ENCODE measurements at places on chromosomes 6 and 20.

DNA sequence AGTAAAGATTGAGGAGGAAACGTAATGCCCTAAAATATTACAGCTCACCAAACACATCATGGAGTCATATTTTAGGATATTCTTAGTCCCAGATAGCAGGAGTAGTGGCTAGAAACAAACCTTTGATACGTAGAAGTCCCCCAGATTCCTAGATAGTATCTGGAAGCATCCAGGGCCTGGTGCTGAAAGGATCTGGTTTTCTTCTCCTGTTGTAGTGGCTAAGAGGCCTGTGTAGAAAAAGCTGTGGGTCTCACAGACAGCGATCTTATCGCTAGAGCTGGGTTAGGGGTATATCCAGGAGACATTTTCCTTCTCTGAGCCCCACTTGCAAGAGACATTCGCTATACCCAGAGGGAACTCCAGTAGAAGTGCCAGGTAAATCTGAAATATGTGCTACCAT, 139.9 kb downstream of the KCNQ5 start:
- no peak for DNase-seq

- DNase-seq = no peak
These were observed 93.7 kb upstream of the SCGN start for GRCh38 chr6:25558155-25558817.

DNA sequence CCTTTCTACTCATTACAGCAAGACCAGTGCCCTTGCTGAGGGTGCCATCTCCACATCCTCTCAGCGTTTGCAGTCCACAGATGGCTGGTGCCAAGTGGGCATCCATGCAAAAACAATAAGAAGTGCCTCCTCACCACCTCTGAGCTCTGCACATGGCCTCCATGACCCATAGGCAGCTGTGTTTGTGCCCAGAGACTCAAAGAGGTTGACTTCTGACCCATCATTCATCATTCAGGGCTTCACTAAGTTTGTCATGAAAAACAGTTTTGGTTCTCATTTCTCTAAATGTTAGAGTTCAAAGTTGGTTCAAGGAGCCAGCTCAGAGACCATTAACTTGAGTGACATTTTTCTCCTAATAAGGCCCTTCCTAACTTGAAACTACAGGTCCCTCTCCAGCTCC, 512.6 kb upstream of the MAP3K7 start:
- no peak for DNase-seq

DNA sequence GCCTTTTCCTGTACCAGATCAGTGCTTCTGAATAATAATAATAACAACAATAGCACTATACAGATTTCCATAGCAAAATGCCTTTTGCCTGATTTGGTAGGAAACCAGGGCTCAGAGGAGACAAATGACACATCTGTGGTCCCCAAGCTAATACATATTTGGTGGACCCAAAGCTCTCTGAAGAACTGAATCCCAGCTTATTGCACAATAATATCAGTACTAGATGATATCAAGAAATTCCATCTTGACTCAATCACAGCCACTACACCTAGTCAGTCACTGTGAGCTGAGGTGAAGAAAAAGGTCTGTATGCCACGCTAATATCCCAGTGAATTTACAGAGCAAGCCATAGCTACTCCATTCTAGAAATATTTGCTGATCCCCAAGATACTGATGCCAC, 270.6 kb upstream of the RIN2 start:
- DNase-seq = no peak

- DNase-seq = no peak
These were observed 3.7 kb upstream of the CMTR1 start for GRCh38 chr6:37429352-37429750.

- no peak for DNase-seq
These were observed 92.6 kb upstream of the AGPAT4 start for GRCh38 chr6:161366301-161366923.

DNA sequence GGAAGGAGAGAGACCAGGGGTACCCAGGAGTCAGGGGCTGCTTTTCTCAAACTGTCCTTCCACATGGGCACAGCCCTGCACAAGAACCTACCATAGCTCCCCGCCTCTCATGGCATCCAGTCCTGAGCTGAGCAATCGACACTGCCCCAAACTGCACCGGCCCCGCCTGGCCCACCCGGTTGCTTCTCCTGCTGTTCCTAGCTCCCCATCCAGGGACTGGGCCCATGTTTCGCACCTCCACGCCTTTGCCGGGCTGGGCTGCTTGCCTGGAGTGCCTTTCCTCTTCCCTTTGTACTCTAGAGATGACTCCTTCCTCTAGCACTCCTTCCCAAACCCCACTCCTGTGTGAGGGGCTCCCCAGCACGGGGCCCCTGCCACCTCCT, 123.0 kb downstream of the GRM4 start:
- no peak for DNase-seq

GRCh38 chr6:69816569-69816968, 19.8 kb upstream of the LMBRD1 start:
- peak; percentile 43 for DNase-seq

DNA sequence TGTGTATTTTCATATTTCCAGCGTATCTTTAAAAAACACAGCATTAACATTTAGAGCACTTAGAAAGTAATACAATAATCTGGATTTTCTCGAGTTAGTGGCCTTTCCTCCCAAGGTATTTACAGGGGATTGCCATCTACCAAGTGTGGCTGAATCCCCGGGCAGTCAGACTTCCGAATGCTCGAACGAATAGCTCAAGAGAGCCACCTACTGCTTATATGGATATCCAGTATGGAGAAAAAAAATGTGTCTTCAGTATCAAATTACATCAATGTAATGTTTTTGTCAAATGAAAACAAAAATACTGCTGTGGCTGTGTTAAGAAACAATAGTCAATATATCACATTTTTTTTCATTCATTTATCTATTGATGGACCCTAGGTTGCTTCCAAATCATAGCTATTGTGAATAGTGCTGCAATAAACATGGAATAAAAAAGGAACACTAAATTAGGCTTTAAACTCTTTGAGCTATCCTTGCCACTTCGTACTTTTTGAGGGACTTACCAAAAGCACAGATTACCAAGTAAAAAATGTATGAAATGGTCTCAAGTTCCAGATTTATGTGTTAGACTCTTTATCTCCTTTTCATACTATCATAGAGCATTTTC, 654.5 kb upstream of the PTCHD4 start:
- peak; percentile 89 for DNase-seq

DNA sequence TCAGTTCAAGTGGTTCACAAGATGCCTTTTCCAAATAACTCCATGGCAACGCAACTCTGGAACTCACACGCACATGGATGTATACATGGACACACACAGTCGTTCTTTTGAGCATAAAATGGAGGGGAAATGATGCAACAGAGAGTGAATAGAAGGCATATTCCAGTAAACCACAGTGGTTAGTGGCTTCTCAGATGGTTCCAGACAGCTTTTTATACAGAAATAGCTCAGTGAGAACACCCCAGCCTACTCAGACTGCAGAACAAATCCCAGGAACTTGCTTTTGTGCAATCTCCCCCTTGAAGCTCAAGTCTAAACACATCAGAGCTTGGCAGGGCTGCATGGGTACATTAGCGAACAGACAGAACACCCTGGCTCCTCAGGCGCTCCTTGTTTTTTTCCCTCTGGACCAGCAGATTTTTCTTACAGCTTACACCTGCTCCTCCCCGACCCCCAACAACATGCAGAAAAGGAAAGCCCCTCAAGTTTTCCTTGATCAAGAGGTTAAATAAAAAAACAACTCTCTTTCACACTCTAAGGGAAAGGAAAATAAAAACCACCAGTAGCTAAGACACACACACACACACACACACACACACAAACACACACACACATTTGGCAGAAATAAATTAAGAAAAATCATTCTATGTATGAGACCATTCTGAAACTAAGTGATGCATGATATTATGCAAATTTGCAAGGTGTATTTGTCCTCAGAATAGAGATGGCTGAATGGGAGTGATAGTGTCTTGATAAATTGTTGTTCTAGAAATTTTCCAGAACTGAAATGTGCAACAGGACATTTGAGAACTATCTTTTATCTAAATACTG, 51.2 kb upstream of the RANBP9 start:
- no peak for DNase-seq

DNA sequence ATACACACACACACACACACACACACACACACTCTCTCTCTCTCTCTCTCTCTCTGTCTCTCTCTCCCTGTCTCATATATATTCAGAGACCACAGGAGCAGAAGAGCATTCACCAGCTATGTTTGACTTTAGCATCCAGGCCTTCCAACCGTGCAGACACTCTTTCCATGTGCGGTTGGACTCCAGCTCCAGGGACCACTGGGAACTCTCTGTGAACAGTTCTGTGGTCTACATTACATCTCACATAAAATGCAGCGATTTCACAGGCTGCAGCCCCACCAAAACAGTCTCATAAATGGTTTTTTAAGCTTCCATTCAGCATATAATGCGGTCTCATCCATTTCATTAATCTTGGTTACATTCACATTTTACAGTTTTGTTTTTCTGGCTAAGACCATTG, 508.4 kb upstream of the SULF2 start:
- no peak for DNase-seq

- DNase-seq = no peak
These were observed 107.2 kb downstream of the TULP4 start for GRCh38 chr6:158419339-158419909.

DNA sequence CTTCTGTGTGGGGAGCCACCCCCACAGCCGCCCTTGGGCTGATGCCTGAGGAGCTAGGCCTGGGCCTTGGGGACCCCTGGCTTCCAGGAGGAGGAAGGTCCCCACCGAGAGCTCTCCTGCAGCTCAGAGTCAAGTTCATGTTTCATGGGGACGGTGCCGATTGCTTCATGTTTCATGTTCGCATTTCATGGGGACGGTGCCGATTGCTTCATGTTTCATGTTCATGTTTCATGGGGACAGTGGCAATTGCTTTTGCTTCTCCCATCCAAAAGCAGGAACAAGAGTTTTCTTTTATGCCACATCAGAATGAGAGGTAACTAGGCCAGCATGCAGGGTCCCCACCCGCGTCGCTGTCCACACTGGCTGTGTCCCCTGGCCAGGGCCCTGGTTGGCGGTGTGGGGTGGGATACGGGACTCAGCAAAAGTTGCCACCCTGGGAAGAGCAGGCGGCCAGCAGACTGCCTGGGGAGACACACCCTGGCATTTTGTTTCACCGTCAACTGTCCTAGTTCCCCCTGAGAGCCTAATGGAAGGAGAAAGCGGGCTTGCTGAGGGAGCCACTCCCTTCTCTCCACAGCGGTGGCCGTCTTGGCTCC, 46.0 kb downstream of the DACT2 start:
- DNase-seq = no peak

GRCh38 chr6:74870403-74870802, 335.4 kb downstream of the COL12A1 start:
- no peak for DNase-seq

GRCh38 chr20:15887387-15887786, 685.9 kb downstream of the KIF16B start:
- no peak for DNase-seq

GRCh38 chr20:59439243-59439642, 138.8 kb downstream of the EDN3 start:
- DNase-seq = no peak

- DNase-seq = no peak
These were observed 21.4 kb downstream of the JARID2 start for GRCh38 chr6:15267221-15267620.

DNA sequence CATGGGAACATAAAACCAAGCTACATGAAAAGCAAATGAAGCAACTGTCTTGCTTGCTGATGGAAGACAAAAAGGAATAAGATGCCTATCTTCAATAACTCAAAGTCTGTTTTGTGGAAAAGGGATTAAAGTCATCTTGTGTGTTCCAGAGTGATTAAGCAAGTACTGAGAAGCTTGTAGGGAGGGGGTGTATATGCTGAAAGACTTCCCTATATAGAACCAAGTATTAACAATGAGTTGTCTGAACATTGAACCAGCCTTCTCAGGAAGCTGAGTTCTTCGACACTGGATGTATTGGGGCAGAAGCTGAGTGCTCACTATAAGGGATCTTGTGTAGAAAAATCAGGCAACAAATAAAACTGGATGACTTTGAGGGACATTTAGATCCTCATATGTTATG, 451.8 kb downstream of the CD83 start:
- no peak for DNase-seq

DNA sequence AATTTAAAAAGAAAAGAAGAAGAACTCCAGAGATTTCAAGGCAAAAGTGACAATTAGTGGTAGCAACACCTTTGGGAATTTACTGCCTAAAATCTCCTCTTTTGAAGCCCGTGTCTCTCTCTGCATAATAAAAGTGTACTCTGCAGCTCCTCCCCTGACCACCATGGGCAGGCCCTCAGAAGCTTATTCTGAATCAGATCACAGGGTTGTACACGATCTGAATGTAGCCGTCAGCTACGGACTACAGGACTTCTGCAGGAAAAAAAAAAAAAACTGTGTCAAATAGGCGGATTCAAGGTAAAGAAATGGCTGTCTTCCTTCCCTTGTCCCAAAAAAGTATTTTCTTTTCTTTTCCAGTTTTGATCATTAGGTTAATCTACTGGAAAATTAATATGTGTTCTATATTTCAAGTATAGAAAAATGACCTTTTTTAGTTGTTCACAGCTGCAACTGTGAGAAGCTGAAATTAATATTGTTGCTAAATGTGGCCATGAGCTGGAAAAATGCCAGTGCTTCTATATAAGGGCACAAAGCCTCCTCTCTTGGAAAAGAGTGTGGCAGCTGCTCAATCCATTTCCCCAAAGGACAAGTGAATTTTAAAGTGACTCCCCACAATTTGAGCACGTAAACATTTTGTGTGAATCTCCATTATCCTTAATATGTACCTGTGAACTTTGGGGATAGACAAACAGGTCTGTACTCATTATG, 397.4 kb downstream of the C6orf118 start:
- DNase-seq = peak; percentile 12

DNA sequence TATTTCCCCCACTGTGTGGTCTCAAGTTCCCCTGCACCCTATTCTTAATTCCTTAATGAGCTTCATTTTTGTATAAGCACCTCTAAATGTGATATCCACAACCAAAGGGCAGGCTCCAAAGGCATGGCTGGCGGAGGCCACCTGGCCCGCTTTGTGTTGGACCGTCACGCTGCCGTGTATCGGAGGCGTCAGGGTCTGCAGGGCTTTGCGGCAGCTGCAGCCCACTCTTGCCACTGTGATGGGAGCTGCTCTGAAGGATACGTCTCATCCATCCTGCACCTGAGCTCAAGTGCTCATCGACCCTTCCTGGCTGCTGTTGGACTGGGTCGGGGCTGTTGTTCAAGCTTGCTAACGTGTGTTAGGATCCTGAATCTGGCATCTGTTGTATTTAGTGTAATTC, 177.6 kb downstream of the ARID1B start:
- no peak for DNase-seq

DNA sequence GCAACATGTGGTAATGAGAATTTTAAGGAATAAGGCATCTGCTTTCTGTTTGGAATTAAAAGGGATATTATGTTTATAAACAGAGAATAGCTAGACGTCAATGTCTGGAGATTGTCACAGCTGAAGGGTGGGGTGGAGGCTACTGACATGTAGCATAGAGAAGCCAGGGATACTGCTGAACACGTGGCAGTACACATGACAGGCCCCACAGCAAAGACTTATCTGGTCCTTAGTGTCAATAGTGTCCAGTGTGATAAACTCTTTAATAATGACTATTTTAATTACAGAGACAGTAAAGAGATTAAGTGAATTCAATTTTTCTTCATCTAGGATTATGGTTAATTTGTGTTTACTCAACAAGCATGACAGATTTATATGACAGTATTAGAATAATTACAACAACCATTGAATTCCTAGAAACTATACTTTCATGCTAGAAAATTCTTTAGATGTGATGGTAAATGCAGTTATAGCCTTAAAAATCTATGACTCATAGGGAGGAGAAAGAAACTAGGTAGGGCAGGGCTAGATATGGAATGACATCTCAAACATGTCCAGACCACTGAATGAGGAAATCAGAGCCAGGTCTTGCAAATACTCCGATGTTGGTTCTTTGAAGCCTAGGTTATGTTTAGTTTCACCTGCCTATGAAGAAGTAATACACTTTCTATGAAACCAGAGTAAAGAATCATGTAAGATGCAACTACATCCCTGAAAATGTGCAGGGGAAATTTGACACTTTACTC, 399.5 kb downstream of the PHF3 start:
- no peak for DNase-seq

Measured in NCI-H69 (cell line).